ENCODE measurements at places on chromosomes 12 and 14.
A peak's percentile ranks its signal among the peaks of the same experiment; 100 is the strongest.

GRCh38 chr12:27094726-27095125 lies 12.3 kb upstream of the C12orf71 start:
- DNase-seq, result no peak

GRCh38 chr14:68552602-68553001 lies 240.3 kb downstream of the ZFP36L1 start:
- DNase-seq, result no peak

GRCh38 chr12:50923361-50924130 lies 28.8 kb upstream of the HIGD1C start:
- no peak for DNase-seq

- peak; percentile 68 for DNase-seq
These were observed 25.2 kb downstream of the ARHGAP5 start for GRCh38 chr14:32102152-32102787.

- peak; percentile 52 for DNase-seq
These were observed 576 bp downstream of the SYNE3 start for GRCh38 chr14:95515596-95516552.

GRCh38 chr14:68705741-68706283 lies 87.1 kb downstream of the ZFP36L1 start:
- no peak for DNase-seq

GRCh38 chr12:75632442-75632841 lies 121.0 kb upstream of the KRR1 start:
- DNase-seq, result no peak

GRCh38 chr12:4189721-4190120 lies 83.8 kb upstream of the CCND2 start:
- no peak for DNase-seq

DNA sequence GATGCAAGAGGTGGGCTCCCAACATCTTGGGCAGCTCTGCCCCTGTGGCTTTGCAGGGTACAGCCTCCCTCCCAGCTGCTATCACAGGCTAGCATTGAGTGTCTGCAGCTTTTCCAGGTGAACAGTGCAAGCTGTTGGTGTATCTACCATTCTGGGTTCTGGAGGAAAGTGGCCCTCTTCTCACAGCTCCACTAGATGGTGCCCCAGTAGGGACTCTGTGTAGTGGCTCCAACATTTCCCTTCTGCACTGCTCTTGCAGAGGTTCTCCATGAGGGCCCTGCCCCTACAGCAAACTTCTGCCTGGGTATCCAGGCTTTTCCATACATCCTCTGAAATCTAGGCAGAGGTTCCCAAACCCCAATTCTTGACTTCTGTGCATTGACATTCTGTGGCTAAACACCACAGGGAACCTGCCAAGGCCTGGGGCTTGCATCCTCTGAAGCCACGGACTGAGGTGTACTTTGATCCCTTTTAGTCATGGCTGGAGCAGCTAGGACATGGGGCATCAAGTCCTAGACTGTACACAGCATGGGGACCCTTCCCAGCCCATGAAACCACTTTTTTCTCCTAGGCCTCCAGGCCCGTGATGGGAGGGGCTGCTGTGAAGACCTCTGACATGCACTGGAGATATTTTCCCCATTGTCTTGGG lies 24.0 kb upstream of the SLC38A1 start:
- peak; percentile 9 for DNase-seq

DNA sequence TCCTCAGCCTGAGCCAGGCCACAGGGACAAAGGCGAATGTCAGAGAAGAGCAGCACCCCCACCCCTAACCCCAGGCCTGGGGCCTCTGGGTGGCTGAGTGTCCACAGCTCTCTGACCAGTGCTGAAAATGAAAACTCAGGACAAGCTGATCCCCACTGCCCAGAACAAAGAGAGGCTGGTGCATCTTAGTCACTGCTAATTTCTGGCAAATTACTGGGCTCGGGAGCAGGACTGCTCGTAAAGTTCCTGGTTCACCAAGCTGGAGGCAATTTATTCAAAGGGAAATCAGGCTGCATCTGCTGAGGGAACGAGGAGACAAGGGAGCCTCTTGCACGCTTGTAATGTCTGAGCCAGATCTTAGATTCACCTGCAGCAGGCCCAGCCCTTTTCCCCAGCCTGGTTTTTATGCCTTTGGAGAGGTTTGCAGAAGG lies 43.2 kb downstream of the CALM1 start:
- DNase-seq, result peak; percentile 40

GRCh38 chr14:32578181-32578580 lies 249.1 kb downstream of the AKAP6 start:
- DNase-seq, result no peak

DNA sequence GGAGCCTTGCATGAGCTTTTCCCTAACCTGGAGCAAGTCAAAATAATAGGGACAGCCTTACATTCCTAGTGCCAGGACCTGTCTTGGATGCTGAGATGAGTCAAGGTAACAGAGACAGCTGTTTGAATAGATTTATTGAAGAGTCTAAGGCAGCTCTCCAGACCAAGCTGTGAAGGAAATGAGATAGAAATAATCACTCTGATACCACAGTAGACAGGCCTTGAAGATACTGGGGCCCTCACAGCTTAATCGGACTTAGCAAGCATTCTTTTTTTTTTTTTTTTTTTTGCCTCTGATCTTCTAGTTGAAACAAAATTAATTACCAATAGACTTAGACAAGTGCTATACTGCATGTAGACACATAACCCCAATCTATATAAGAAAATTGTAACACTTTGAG lies 3.1 kb upstream of the RNASE9 start:
- no peak for DNase-seq

DNA sequence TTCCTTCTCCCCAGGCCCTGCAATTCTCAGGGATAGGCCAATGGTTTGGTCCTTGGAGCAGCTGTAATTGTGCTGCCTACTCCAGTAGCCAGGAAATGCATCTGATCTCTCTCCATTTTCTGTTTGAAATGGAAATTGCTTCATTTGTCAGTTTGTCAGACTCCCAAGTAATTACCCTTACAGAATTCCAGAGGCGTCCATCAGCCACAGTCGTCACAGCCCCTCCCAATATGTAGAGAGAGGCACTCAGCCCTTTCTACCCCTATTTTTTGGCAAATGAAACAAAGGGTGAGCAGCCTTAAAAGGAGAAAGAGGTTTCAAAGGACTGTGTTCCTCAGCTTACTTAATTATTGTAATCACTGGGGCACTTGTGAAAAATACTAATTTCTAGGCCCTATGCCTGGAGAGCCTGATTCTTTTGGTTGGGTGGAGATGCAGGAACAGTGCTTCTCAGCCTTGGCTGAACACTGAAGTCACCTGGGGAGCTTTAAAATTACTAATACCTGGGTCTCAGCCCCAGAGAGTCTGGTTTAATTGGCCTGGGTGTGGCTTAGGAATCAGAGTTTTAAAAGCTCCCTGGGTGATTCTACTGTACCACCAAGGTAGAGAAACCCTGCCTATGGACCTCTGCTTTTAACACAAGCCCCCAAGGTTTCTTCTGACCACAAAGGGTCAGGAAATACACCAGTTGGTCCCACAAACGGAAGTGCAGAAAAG lies 190.0 kb downstream of the EMP1 start:
- no peak for DNase-seq

- peak; percentile 35 for DNase-seq
These were observed 60.9 kb upstream of the OR4E1 start for GRCh38 chr14:21734457-21735074.

DNA sequence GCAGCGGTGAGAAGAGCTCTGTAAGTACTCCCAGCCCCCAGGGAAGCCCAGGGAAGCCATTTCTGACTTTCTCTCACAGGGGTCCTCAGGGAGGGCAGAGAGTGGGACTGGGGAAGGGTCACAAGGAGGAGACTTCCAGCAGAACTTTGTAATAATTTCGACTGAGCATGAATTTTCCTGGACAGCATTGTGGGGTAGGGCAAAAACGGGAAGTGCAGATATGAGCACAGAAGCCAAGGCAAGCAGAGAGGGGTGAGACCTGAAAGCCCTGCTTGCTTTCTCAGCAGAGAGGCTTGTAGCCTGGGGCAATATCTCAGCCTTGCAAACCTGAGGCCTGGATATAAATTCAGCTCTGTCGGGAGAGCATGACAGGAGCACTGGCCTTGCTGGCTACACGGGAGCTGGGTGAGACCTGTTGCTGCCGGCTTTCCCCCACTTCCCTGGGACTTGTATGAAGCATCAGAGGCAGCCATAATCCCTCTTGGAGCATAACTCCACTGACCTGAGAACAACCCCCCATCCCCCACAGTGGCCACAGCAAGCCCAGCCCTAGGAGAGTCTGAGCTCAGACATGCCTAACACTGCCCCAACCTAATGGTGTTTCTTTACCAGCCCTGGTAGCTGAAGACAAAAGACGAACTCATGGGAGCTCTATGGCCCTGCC lies 9.8 kb upstream of the IQSEC3 start:
- no peak for DNase-seq

DNA sequence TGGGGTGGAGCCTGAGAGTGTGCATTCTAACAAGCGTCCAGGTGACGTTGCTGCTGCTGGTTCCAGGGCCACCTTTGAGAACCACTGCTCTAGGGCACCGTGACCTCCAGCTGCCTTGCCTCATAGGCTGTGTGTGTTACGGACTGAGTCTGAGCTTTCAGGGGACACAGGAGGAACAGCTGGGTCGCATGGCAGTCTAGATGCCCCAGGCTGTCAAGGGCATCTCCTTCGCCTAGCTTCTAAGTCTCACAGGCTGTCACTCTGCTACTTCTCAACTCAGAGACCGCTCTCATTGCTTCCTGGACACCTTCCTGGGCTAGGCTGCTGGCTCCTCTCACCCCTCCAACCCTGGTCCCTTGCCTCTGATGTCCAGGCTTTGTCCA lies 965 bp downstream of the KRT73 start:
- no peak for DNase-seq

DNA sequence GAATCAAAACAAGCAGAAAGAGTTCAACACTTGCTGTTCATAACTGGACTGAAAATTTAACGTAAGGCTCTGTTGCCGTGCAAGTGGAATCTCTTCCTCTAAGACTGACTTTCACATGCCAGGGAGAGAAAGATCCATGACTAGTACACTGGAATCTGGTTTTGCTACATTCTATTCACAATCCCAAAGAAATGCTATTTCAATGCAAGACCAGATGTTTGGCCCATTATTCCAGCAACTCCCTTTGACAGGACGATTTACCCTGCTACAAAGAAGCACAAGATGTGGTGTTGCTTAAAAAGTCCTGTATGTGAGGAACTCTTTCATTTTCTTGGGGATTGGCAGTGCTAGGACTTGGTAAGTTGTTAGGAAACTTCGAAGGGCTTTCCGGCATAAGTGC lies 17.4 kb downstream of the RFC5 start:
- no peak for DNase-seq

GRCh38 chr14:22656945-22657731 lies 13.0 kb upstream of the OR6J1 start:
- DNase-seq, result peak; percentile 44

- DNase-seq, result no peak
These were observed 466.9 kb upstream of the STXBP6 start for GRCh38 chr14:25516838-25517237.

DNA sequence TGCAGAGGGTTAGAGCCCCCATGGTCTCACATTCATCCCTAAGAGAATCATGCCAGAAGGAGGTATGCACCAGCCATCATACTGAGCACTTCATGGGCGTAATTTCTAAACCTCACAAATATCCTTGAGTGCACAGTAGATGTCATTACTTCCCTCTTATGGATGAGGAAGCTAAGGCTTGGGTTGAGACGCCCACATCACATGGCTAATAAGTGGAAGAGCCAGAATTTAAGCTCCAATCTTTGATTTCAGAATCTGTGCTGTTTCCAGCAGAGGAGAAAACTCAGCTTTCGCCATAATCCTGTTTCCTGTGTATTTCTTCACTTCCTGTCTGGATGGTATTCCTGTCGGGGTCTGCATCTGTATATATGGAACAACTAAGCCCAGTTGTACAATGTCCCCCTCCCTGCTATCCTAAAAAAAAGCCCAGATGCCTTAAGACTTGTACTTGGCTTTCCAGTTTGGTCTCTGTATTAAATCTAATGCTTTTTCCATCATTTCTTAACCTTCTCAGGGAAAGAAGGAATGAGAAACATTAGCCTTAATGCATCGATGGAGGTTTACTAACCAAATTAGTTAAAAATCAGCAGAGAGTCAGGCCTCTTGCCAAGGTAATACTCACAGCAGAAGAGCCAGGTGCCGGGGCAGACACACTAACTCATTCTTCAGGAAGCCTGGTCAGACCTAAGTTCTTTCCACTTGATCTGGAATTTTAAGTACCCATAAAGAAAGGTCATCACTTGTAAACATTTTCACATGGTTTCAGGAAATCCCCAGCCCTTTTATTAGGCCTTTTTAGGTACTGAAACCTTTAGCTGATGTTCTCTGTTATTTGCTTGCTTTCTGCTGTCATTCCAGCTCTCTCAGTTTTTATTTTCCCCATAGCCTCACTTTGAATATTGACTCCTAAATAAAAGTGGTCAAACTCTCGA lies 5.3 kb downstream of the ISCU start:
- peak; percentile 40 for DNase-seq

- peak; percentile 15 for DNase-seq
These were observed 636 bp downstream of the ZFYVE21 start for GRCh38 chr14:103716091-103716801.

GRCh38 chr14:102655137-102655536 lies 62.7 kb downstream of the RCOR1 start:
- DNase-seq, result peak; percentile 76

DNA sequence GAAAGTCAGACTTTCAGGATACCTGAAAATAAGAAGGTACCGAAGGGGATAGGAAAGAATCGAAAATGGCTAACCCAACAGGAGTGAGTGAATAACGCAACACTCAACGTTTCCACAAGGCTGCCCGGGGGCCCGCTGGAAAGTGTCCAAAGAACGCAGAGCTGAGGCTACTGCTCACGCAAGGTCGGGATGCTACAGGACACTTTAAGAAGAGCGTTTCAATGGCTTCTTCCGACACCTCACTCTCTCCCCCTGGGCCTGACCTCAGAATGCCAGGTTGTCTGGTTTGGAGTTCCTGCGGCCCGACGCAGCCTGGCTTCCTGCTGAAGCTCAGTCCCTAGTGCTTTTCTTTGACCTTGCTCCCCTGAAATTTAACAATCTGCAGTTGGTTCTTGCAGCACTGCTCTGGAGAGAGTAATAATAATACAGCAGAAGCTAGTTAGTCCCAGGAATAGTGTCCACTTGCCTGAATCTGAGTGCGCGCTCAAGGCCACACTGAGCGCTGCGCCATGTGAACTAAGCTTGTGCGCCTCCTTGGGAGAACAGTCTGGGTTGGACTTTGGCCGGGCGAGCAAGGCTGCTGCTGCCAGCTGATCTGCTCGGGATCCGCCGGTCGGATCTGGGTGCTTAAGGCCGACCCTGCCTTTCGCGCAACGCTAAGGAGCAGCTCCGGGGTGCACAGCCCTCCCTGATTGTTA lies 2.0 kb upstream of the ALX1 start:
- DNase-seq, result no peak

- DNase-seq, result peak; percentile 79
These were observed 434.3 kb upstream of the TBX3 start for GRCh38 chr12:115118177-115118724.

- no peak for DNase-seq
These were observed 14.1 kb upstream of the NOP2 start for GRCh38 chr12:6582196-6582595.

GRCh38 chr12:67540920-67541624 lies 107.5 kb upstream of the DYRK2 start:
- DNase-seq, result no peak

DNA sequence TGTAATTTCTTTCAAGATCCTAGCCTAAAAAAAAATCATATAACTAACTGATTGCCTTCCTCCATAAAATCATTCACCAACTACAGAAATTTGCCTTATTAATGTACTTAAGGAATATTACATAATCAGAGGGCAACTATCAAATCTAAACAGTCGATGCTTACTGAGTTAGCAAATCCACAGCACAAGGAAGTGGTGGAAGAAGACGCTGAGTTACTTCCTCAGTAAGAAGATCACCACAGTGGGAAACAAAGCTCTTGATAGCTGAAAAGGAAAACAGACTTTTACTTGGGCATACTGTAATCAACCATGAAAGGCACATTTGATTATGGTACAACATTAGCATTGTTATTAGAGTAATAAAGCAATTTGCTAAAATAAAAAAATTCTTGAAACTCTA lies 48.7 kb downstream of the HEATR5A start:
- no peak for DNase-seq
